ENCODE measurements at places on chromosomes 2 and 18. TPM values are rescaled to one million over a fixed set of nuclear protein-coding genes. Genes with fewer than 3 reads are reported as not detected.
A peak's percentile ranks its signal among the peaks of the same experiment; 100 is the strongest.

DNA sequence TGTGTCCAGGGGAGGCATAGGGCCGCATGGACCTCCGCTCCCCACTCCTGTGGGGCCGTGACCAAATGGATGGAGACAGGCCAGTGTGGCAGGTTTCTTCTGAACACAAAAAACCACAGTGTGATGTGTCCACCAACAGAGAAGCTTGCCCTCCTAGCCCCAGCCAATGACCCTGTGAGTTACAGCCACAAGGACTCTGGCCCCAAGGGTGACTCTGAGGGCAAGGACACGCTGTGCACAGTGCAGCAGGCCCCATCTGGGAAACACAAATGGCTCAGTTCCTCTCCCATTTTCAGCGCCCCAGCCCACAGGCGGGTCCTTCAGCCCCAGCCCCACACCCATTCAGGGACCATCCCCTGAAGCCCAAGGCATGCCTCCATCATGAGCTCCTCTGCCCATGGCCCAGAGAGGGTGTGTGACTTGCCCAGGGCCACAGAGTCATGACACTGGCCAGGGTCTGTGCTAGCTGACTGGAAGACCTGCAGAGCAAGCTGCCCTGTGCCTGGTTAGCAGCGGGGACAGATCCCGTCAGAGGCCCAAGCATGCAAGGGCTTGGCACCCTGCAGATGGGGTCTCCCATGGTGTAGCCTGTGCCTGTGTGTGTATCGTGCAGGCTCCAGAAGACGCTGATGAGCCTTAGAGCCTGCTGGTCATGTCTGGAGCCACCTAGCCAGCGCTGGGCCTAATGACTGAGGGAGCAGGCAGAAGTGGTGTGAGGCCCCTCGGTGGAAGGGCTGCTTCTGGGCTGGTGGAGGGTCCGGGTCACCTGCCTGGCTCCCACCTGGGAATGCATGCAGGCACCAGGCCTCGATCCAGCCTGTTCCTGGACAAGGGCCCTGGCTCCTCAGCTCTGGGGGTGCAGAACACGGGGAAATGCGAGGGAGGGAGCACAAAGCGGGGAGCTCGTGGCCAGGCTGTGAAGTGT, 47.7 kb downstream of the HS6ST1 start:
- DNase-seq: no peak

DNA sequence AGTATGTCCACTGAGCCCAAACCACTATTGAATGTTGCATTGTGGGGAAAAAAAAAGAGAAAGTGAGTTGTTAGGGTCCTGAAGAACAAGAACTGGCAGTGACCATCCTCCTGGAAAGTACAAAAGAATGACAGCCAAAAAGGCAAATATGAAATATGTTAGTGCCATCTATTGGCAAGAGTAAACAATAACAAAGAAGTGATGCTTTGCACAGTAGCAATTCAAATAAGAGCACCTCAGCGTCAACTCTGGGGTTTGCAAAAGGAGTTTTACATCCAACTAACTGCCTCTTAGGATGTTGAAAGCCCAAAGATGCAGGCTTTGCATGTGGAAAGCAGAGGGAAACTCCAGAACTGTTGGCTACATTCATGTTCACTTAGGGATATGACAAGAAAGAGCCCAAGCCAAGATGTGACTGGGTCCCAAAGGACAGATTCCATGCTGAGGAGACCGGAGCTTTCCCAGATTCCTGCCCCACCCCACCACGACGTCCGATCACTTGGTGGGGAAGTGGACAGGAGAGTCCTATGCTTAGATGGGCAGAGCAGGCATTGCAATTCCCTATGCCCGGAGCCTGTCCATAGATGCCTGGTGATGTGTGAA, 15.6 kb downstream of the TRABD2A start:
- no peak for DNase-seq

GRCh38 chr2:46213906-46214305, 83.3 kb upstream of the EPAS1 start:
- DNase-seq: no peak

DNA sequence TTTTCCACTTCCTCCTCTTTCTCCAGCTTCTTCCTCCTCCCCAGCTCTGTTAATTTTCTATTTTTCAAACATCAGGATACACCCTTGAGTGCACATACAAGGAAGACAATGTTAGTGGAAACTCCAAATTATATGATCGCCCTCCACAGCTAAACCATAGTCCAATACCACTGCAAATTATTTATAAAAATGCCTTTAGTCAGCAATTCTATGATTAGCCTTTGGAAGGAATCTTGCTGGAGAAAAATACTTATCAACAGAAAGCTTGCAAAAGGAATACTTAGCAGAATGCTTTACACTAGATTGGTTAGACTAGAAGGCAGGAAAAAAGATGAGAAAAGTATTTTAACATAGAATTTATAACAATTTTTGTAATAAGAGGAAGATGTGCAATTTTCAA, 178.9 kb downstream of the FAM124B start:
- DNase-seq: no peak

- DNase-seq: no peak
Measured at GRCh38 chr2:240570531-240571313, 2.4 kb downstream of the RNPEPL1 start.

- DNase-seq: peak; percentile 84
Measured at GRCh38 chr2:96891591-96892333, 21.9 kb upstream of the SEMA4C start.

LIPT1 gene
- 5.6 TPM for total RNA-seq

CRYGC gene
- total RNA-seq: not detected

DNA sequence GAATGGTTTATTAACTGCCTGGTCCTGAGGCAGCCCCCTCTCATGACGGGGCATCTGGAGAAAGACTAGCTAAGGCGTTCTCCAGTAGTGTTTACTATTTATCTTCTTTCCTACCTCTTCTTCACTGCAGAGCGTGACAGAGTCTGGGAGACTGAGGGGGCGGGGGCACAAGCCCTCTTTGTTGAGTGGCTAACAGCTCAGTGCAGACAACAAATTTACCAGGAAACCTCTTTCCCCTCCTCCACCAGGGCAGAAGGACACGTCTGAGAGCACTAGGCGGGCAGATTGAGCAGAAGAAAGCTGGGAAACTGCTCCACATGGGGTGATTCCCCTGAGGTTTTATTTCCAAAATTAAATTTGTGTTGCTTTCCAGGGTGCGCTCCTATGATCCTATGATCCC, 322.1 kb downstream of the CNTNAP5 start:
- DNase-seq: no peak

PSMD1 gene
- total RNA-seq: 71.6 TPM

DNA sequence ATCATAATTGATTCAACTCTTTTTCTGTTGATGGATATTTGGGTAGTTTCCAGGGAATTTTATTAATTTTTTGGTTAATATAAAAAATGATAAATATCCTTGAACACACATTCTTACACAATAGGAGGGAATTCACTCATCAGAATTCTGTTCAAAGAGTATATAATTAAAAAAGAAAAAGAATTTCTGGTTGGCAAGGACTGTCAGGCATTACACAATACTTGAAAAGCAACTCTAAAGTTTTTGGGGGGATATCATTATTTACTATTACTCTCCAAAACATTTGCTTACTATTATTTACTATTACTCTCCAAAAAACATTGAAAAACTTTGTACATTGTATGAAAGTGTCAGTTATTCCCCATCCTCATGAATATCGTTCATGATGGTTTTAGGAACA, 38.0 kb downstream of the G6PC2 start:
- no peak for DNase-seq

CDH7 gene
- not detected for total RNA-seq

VIT gene
- total RNA-seq: 1.1 TPM

REG3G gene
- not detected for total RNA-seq
